ENCODE measurements at places on chromosomes 7 and 10.
A peak's percentile ranks its signal among the peaks of the same experiment; 100 is the strongest.

DNA sequence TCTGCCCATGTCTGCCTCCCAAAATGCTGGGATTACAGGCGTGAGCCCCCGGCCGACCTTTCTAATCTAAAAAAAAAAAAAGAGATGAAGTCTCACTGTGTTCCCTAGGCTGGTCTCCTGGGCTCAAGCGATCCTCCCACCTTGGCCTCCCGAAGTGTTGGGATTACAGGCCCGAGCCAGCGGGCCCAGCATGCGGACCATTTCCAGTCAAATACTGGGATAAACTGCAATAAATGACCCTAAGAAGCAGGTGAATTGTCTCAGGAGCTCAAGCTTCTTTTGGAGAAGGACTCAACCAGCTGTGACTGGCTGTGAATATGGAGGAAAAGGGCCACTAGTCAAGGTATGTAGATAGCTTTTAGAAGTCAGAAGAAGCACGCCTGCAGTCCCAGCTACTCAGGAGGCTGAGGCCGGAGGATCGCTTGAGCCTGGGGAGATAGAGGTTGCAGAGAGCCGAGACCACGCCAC is 550 bp upstream of the CREM start:
- no peak for DNase-seq

DNA sequence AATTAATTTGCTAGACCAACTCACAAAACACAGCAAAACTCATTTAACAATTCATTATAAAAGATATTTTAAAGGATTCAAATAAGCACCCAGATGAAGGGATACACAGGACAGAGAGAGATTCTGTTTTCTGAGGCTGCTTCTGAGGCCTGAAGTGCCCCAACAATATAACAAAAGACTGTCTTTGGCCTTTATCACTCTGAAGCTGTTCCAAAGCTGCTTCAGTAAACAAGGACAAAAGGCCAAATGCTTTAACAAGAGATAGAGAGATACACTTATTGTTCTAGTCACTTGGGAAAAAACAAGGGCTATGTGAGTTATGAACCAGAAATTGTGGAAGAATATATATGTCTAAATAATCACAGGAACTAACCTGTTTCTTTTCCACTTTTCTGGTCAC is 223.7 kb downstream of the CXCL12 start:
- DNase-seq, result no peak

DNA sequence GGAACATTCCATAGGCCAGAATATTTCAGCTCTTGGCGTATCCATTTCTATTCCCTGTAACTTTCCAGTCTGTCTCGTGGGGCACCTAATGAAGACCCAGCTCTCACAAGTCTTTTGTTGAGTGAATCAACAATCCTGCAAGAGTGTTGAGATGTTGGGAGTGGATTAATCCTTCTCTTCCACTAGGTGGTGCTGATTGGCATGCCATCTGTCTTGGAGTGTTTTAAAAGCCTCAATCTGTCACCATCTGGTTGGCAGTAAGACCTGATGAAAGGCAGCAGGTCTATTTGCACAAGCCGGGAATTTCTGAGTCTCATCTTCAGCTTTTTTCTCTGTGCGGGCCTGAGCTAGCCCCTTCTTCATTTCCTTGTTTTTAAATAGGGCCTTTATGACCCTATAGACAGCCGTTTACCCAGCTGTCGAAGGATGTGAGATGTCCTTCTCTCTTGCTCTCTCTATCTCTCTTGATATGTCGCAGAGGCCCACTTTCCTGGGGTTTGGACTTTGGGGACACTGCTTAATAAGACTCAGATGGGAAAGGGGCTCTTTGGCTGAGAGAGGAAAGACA is 180.5 kb downstream of the ZNF365 start:
- DNase-seq, result no peak

- DNase-seq, result no peak
Observed at GRCh38 chr10:865924-866576, 65.5 kb downstream of the LARP4B start.

GRCh38 chr7:44477063-44477830 is 13.2 kb downstream of the NUDCD3 start:
- peak; percentile 44 for DNase-seq

DNA sequence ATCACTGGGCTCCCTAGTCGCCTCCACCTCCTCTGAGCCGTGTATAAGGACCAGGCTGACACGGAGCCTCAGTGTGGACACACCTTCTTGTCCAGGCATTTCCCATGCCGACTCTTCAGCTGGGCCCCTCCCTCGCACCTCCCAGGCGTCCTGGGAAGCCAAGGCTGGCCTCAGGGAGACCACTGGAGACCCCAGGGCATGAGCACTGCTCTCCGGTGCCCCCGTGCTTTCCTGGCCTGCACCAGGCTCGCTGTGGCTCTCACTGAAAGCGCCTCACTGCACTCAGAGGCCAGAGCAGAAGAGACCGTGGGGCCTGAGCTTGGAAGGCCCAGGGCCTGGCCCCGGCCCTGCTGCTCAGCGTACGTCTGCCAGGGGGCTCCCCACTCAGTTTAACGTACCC is 31.4 kb downstream of the LRRC27 start:
- no peak for DNase-seq

DNA sequence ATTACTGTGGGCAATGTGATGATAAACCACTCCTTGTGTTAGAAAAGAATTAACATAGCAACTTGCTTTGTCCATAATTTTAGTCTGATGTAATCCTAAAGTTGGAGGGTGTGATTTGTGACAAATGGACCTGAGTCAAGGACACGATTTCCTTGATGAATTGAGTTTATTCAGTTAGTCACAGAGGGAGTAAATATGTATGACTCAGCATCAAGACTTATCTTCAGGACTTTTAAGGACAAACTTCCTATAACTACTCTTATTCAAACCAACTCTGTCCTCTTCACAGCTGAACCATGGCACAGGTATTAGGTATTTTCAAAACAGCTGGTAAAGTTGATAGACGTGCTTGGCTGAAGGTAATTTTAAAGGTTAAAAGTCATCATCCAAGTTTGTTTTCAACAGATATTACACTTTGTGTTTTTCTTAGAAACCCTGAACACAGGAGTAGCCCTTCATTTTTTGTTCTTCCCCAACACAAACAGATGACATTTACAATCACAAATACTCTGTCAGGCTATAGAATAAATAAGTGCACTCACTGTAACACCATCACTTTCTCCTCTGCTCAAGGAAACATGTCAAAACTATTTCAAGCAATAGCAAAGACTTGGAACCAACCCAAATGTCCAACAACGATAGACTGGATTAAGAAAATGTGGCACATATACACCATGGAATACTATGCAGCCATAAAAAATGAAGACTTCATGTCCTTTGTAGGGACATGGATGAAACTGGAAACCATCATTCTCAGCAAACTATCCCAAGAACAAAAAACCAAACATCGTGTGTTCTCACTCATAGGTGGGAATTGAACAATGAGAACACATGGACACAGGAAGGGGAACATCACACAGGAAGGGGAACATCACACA is 54.5 kb downstream of the COA1 start:
- no peak for DNase-seq

GRCh38 chr7:24921362-24921679 is 58.7 kb downstream of the OSBPL3 start:
- no peak for DNase-seq

DNA sequence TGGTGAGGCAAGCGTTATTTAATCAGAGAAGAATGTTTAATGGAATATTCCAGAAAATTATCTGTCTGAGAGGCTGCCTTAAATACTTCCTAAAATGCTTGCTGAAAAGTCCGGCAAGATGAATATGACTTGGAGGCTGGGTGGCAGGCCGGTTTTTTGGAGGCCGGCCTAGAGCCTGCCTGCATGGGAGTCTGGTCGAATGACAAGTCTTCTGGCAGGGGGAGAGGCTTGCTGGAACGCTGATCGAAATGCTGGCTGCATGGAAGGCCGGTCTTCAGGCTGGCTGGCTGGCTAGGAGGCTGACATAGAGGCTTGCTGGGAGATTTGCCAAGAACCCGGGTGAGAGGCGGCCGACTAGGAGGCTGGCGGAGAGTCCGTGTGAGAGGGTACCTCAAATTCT is 135.7 kb downstream of the OR13A1 start:
- DNase-seq, result no peak

- DNase-seq, result no peak
Observed at GRCh38 chr10:101887775-101888174, 44.2 kb upstream of the KCNIP2 start.

DNA sequence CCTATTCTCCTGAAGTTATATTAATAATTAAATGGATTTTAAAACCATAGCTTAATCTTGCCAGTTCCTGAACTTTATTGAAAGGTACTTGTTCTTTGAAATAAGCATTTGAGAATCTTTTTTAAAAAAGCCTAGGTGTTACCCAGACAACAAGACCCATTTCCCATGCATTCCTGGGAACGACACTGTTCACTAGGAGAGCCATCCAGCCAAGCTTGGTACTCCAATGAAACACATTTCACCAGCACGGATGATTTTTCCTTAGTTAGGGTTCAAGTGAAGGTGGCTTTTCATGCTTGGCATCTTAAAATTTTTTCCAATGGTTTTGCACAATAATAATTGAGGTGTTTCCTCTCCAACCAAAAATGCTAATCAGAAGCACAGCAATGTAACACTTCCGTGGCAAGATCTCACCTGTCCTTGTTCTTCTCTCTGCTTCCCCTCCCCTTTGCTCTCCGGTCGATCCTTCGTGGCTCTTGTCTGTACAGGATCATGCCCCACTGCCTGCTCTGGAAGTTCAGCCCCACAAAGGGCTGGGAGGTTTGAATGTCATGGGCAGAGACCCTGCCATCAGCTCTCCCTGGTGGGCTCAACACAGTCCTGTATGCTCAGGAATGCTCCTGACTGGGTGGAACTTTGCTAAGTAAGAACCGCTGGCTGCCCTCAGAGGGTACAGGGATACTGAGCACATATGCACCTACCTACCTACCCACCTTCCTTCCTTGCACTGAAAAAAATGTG is 69.7 kb upstream of the AQP1 start:
- DNase-seq, result no peak

DNA sequence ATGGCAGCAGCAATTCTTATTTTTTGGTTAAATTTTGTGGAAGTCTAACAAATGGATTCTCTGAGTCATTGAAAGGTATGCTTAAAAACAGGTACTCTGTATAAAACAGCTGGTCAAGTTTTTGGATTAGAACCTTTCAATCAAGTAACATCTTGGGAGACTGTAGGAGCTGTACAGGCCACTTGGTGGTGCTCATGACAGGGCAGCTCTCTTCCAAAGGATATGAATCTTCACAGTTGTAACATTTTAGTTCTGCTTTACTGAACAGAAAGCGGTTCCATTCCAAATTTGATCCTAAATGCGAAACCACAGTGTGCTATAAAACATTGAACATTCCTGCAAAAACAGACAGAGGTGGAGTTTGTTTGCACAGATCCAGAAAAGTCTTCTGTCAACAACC is 44.5 kb upstream of the AGR3 start:
- DNase-seq, result no peak

GRCh38 chr10:132394201-132394811 is 2.7 kb upstream of the PWWP2B start:
- DNase-seq, result no peak

DNA sequence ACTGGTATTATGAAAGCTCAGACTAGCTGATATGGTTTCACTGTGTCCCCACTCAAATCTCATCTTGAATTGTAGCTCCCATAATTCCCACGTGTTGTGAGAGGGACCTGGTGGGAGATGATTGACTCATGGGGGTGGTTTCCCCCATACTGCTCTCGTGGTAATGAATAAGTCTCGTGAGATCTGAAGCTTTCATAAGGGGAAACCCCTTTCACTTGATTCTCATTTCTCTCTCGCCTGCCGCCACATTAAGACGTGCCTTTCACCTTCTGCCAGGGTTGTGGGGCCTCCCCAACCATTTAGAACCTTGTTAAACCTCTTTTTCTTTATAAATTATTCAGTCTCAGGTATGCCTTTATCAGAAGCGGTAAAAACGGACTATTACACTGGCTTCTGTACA is 40.3 kb downstream of the COL13A1 start:
- DNase-seq, result no peak

GRCh38 chr7:79988653-79989052 is 146.0 kb upstream of the GNAI1 start:
- DNase-seq, result no peak

- no peak for DNase-seq
Observed at GRCh38 chr7:17030559-17030958, 148.8 kb upstream of the AGR3 start.

- DNase-seq, result no peak
Observed at GRCh38 chr7:2662273-2663120, 25.5 kb upstream of the AMZ1 start.

DNA sequence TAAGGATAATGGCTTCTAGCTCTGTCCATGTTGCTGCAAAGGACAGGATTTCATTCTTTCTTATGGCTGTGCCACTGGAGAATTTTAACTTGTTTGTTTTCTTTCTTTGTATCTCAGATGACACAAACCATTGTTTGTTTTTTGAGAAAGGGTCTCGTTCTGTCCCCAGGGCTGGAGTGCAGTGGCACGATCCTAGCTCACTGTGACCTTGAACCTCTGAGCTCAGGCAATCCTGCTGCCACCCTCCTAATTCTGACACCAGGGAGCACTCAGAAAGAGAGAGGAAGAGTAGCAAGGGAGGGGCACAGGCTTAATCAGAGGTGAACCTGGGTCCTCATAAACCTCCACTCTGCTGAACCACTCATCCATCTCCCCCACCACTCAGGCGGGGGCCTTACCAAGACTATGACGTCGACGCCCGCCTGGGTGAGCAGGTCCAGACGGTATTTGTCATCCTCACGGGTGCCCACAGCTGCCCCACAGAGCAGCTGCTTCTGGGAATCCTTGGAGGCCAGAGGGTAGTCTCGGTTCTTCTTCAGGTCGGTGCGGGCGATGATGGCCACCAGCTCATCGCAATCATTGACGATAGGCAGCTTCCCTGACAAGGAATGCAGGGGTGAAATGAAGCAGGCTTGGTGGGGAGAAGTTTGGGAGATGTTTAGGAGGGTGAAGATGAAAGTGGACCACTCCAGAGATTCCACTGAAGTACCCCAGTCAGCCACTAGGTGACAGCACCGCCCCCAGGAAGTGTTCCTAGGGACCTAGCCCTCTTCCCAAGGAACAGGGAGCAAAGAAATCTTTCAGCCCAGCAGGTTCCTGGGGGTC is 11.6 kb downstream of the IMPDH1 start:
- DNase-seq, result no peak

GRCh38 chr10:77680065-77680464 is 42.5 kb upstream of the KCNMA1 start:
- no peak for DNase-seq

DNA sequence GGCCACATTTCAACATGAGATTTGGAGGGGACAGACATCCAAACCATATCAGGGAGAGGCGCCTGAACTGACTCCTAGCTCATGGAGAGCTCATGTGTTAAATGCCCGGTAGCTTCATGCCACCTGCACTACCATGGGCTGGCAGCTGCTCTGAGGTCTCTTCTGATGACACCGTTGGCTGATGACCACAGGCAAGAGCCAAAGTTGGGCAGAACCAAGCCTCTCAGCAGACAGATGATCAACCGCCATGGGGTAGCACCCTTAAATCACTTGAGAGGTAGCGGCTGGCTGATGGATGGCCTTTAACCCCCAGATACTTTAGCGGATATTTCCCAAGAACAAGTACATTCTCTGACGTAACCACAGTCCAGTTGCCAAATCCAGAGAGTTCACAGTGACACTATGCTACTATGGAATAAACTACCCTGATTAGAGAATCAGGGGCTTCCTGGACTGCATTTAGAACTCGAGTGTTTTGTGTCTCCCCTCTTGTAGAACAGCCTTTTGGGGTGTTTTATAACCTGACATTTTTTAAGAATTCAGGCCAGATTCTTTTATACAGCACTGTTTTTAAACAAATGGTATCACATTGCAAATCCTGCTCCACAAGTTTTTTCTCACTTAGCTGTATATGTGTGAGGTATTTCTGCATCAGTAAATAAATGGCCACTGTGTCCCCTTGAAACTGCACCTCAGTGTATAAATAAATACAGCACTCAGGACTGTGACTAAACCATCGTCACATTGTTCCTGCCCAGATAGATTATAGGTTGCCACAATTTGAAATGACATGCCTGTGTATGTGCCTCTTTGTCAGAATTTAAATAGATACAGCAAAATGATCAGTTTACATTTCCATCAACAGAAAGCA is 30.8 kb upstream of the DRGX start:
- no peak for DNase-seq
